Uterus (tissue), 4 donors: ENCODE measurements at places on chromosomes 16 and 17. TPM values are rescaled to one million over a fixed set of nuclear protein-coding genes. Genes with fewer than 3 reads are reported as not detected.

DNA sequence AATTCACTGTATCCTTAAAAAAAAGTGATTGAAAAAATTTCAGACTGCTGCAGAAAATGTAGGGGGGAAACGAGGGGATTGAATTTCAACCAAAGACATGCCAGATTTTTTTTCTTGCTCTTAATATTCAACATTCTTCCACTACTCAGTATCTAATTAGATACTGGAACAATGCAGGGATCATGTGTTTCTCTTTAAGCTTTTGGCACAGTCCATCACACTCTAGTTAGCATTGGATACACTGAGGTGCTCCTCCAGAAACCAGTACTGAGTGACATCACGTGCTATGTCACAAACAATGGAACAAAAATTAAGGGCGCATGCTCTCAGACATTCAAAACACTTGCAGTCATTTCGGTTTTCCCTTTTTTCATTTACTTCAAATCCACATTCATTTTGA, 298.6 kb upstream of the PSMD7 start:
- H3K4me1 ChIP-seq: no peaks in the 10 kb centered on the region
- no peaks in the 10 kb centered on the region for H3K36me3 ChIP-seq
- no peak overlapping the region for H3K27ac ChIP-seq

- H3K4me3 ChIP-seq: no peak overlapping the region
- DNase-seq: no peak
- H3K36me3 ChIP-seq: no peaks in the 10 kb centered on the region
- H3K4me1 ChIP-seq: no peaks in the 10 kb centered on the region
These were observed 66.7 kb downstream of the C16orf95 start for GRCh38 chr16:87250431-87250960.

DNA sequence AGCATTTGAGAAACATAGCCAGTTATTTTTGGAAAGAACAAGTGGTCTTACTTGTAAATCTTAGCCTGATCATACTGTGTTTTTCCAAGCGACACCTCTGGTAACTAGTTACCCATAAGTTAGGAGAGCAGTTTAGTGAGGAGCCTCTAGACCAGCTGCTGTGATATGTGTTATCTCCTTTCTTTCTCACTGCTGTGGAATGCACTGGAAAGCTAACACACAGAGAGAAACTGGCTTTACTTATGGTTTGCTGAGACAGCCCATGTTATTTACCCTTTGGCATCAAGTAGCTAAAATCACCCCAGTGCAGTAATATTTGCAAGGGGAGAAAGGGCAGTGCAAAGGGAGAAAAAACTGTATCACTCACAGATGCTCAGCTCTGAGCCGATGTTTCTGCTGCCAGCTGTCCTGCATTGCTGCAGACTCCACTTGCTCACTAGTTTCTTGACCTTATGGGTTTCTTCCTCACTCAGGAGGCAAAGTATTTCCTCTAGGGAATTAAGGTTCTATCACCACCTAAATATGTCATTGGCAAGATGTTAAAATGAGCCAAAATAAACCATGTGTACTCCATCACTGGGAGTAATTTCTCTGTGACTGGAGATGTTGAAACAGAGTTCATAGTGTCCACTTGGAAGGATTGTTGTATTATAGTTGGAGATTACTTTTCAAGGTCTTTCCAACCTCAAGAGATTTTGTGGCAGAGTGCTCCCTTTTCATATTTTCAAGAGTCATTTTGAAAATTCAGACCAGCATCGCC, 2.3 kb downstream of the RBFOX1 start:
- no peak overlapping the region for H3K27ac ChIP-seq
- no peak for DNase-seq
- no peak overlapping the region for H3K4me3 ChIP-seq
- no peaks in the 10 kb centered on the region for H3K27me3 ChIP-seq
- H3K36me3 ChIP-seq: no peaks in the 10 kb centered on the region

- H3K36me3 ChIP-seq: no peaks in the 10 kb centered on the region
- no peaks in the 10 kb centered on the region for H3K27me3 ChIP-seq
- no peak overlapping the region for H3K4me3 ChIP-seq
- no peaks in the 10 kb centered on the region for H3K4me1 ChIP-seq
- no peak overlapping the region for H3K27ac ChIP-seq
These were observed 11.8 kb upstream of the SMPD3 start for GRCh38 chr16:68460067-68460466.

DNA sequence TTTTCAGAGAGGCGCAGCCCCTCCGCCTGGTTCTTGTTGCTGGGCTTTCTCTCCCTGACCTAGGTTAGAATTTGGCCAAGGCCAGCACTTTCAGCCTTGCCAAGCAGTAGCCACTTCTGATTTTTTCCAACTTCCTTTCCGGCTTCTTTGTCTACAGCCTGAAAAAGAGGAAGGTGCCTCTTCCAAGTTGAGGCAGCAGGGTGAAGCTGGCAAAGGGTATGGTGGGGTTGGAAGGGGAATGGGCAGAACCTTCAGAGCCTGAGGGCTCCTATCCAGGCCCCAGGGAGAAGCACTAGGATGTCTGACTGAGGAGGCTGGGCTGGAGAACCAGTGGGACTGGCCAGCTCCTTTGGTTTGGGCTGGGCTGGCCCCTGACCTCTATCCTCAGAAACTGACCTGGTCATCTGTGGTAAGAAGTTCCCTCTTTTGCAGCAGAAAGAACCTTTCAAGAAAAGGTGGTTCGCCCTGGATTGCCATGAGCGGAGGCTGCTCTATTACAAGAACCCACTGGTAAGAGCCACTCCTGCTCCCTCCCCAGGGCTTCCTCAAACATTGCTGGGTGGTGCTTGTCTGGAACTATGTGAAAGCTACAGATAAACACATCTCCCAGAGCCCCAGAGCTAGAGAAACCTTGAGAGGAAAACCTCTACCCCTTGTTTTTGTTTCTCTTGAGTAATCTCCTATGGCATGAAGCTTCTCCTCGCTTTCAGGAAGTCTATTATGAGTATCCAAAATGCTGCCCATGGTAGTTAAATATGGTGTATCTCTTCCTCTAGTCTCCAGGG, 16.6 kb upstream of the RNF135 start:
- no peaks in the 10 kb centered on the region for H3K27me3 ChIP-seq
- H3K36me3 ChIP-seq: no peaks in the 10 kb centered on the region
- no peaks in the 10 kb centered on the region for H3K4me1 ChIP-seq
- peak overlapping the region; percentile 51 for H3K27ac ChIP-seq

Gene CD300E
- not detected for total RNA-seq

Gene TUBB3
- 0.88 TPM for total RNA-seq

Gene QPRT
- 25.0 TPM for total RNA-seq
